IPS DF 6.9 (cell line): ENCODE measurements at places on chromosomes 2 and 18.

GRCh38 chr18:48399303-48400075, 9.7 kb downstream of the ZBTB7C start:
- DNase-seq, result no peak

DNA sequence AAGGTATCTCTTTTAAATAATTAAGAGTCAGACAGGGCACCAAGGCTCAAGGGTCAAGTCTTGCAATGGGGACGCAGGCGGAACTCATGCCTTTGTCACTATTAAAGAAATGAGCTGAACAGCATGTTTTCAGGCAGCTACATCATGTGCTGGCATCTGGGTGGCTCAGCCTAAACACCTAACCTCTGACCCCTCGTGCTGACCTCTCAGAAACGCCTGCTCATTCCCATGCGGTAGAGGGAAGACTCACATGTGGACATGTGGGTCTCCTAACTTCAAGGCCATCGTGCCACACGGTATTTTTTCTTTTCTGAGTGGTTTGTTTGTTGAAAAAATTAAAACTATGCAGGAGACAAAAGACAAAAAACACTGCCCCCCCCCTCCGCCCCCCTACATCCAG, 31.3 kb downstream of the CYP27C1 start:
- DNase-seq, result no peak

- DNase-seq, result no peak
These were observed 16.0 kb downstream of the CEP192 start for GRCh38 chr18:13007248-13007560.

DNA sequence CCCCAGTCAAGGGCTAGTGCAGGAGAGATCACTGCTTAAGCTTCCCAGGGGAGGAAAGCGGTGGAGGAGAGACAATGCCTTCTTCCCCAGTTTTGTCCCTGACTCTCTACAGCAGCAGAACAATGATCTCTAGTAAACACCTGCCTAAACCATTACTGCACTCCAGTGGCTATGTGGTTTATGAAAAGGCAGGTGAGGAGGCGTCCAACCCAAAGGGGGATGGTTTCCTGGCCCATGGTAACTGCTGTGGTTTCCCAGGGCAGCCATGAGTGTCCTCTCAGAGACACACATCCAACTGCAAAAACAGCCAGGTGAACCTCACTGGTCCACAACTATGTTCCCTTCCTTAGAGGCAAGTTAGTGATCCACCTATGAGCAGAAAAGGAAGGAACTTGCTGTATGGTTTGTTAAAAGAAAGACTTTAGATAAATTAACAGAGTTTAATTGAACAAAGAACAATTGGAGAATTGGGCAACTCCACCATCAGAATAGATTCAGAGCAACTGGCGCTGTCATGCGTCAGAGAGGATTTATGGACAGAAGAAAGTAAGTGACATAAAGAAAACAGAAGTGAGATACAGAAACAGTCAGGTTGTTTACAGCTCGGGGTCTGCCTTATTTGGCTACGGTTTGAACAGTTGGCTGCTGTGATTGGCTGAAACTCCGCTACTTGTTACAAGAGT, 4.8 kb upstream of the TTC39C start:
- no peak for DNase-seq

GRCh38 chr2:181848261-181848886, 43.2 kb upstream of the ITPRID2 start:
- no peak for DNase-seq

- no peak for DNase-seq
These were observed 357.0 kb upstream of the ID2 start for GRCh38 chr2:8324901-8325300.

DNA sequence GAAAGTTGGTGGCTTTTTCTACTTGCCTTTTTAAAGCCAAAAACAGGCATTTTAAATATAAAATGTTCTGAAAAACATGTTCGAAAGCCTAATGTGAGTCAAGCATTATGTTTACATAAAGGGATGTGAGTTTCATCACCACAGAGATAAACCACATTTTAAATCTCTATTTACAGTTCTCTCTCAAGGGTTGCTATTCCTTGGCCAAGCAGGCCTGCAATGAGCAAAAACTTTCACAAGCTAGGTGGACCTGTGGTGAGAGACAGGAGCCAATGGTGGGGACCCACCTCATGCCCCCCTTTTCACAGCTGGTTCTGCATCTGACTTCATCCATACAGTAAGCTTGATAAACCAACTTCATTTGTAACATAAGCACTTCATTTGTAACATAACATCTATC, 65.1 kb downstream of the CUL3 start:
- DNase-seq, result no peak

DNA sequence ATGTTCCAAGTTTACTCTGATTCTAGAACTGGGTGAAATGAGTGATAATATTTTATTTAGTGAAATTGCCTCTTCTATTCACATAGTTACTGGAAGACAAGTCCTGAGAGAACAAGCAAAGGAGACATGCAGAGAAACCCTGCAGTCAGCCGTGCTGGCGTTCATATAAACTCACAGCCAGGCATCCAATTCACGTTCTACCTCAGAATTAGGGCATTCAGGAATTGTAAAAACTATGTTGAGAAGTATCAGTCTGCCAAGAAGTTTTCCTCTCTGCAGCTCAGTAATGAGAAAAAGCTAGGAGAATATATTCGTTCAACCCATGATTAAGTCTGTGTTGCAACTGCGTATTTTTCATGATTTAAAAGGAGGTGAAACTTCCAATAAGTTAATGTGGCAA, 156.2 kb upstream of the DSEL start:
- no peak for DNase-seq

GRCh38 chr2:61950571-61951315, 45.3 kb downstream of the COMMD1 start:
- no peak for DNase-seq

- no peak for DNase-seq
These were observed 8.6 kb downstream of the EPAS1 start for GRCh38 chr2:46305767-46306166.

DNA sequence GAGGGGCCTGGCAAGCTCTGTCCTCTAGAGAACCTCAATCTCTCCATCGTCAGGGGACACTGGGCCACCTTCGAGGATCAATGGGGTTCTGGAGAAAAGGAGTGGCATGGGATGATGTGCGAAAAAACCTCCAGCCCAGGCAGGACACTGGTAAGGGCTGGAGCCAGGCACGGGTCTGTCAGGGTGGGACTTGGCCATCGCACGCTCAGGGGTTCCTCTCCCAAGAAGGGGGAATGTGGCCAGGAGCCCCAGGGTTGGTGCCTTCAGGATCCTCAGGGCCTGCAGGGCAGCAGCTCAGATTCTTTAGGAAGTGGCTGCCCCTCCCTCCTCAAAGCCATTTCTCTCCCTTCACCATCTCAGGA, 46.8 kb upstream of the PLB1 start:
- no peak for DNase-seq

DNA sequence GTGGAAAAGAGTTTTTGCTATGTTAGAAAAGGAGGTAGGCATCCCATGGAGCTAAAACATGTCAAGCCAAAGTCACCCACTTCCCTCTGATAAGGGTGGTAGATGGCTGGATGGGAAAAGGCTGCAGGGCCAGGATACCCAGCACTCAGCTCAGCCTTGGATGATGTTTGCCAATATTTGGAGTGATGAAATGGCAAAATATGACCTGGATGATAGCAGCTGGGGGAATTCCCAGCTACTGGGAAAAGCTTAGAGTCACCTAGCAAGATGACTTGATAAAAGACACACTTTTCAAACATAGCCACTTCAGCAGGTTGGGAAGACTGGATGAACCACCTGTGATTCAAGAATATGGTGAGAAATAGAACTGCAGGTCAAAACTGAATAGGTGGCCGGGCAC, 10.1 kb downstream of the RFX8 start:
- no peak for DNase-seq

DNA sequence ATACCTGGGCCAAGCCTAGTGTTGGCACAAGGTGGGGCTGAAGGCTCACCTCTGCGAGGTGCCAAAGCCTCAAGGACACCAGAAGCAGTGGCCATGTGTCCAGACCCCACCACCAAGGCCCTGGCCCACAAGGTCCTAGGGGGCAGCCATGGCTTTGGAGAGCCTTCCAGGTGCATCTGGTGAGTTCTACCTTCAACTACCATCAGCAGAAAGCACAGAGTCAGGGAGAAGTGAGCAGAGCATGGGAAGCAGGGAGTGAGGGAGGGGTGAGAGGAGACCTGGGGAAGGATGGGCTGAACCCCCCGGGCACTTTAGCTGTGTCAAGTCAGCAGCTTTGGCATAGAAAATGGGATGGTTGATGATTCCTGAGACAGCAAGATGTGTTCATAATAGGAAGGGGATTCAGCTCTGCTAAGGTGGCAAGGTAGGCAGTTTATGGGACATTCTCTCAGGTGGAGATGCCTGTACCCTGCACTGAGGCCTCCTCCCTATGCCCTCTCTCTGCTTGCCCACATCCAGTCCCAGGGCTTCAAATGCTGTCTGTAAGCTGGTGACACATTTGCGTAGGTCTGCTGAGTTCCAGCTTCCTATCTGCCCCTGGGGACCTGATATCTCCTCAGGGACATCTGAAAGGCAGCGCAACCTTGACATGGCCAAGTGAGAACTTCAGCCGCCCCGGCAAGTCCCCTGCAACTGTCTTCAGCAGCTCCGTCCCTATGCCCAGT, 83.4 kb upstream of the RGPD5 start:
- no peak for DNase-seq

DNA sequence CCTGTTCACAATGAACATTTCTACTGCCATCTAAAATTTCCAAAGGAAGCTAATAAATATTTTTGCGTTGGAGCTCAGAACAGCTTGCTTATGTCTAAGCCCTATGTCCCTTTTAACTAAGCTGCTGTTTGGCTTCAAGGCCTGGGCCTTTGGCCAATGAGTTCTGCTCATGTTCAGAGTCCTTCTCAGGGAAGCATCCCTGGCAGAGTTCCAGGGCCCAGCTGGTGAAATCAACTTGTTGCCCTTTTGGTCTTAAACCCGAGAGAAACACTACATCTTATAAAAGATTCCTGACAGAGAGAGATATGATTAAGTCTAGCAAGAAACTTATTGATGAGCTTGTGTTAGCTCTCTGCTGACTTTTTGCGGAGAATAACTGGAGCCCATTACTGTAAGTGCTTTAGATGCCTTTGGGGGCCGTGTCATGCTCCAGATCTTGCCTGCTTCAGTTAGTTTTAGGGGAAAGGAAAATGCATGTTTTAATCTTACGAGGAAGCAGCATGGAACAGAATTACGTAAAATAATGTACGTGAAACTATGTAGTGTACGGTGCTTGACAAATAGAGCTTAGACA, 102.5 kb upstream of the NOSTRIN start:
- DNase-seq, result no peak

GRCh38 chr2:190159453-190159852, 96.9 kb upstream of the MSTN start:
- no peak for DNase-seq

- no peak for DNase-seq
These were observed 26.3 kb upstream of the AGAP1 start for GRCh38 chr2:235467588-235467987.

GRCh38 chr2:196697825-196698224, 58.3 kb downstream of the CCDC150 start:
- no peak for DNase-seq

DNA sequence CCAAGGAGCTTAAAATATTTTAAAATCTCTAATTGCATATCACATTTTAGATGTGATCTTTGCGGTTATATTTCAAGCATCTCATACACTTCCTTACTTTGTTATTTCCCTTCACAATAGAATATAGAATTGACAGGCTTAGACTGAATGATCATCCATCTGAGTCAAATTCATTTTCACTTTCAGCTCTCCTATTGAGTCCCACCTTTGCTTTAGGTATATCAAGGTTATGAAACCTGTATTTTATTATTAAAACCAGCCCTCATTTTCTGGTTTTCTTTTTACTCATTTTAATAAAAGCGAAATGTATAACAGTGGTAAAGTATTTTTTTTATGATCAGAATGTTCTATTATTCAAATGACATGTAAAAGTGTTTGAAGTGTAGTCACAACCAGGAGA, 162.9 kb upstream of the KYNU start:
- DNase-seq, result no peak

GRCh38 chr2:59910166-59910565, 643.3 kb downstream of the BCL11A start:
- DNase-seq, result no peak

DNA sequence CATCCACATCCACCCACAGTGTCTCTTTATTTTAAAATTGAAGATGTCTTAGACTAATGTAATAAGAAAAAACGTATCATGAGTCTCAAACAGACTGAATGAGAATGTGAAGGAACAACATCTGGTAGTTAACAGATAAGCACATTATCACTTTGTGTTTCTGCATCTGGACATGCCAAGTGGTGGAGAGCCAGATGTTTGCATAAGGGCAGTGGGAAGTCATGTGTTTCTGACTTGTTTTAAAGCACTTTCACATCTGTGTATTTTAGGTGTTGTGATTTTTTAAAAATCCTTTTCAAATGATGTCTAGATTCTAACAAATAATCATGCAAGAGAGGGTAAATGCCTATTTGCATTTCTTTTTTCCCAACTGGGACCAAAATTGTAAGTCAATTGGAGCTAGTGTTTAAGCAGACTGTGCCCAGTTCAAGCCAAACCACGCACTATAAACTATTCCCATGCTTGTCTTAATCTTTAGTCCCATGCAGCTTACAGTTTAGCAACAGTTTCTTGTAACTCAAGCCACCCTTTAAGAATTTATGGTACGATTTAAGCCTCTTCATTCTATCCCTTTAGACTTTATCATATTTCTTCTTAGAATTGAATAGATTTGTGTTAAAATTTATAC, 272.7 kb upstream of the DOK6 start:
- DNase-seq, result no peak

GRCh38 chr2:104177179-104177578, 676.7 kb upstream of the POU3F3 start:
- DNase-seq, result no peak

DNA sequence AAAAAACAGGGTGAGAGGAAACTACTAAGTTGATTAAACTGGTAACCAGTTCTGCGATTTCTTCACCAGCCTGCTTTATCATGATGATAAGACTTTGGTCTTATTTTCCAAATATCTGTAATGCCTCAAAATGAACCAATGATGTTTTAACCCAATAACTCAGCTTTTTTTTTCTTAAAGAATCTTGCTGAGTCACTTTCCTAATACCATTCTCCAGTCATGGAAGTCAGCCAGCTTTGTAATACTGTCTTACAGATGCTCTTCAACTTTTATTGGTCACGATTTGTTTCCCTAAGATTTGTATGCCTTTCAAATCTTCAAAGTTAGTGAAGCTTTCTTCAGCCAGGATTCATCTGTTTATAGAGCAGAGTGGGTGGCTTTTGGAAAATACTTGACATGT, 47.7 kb upstream of the SMIM21 start:
- DNase-seq, result no peak

- no peak for DNase-seq
These were observed 103.9 kb upstream of the LRP1B start for GRCh38 chr2:142234741-142235140.

- DNase-seq, result no peak
These were observed 5.6 kb downstream of the SLC66A3 start for GRCh38 chr2:11160731-11161455.
